Activated CD8-positive, alpha-beta T cell treated with anti-CD3 and anti-CD28 coated beads for 36 hours (primary cell): ENCODE measurements at places on chromosomes 12 and 14. TPM values are rescaled to one million over a fixed set of nuclear protein-coding genes. Genes with fewer than 3 reads are reported as not detected.

CKB gene
- 5.8 TPM for total RNA-seq

TMEM132D gene
- total RNA-seq = not detected

TCTN1 gene
- total RNA-seq = 8.6 TPM

PRB2 gene
- not detected for total RNA-seq

SMCO2 gene
- not detected for total RNA-seq

MDGA2 gene
- total RNA-seq = not detected

KLRK1 gene
- 111 TPM for total RNA-seq

TMTC3 gene
- 5.0 TPM for total RNA-seq

RNASE4 gene
- 1.0 TPM for total RNA-seq

TEAD4 gene
- total RNA-seq = 4.6 TPM

LRP1-AS gene
- not detected for total RNA-seq

FMNL3 gene
- total RNA-seq = 22.8 TPM

ESRRB gene
- 0.18 TPM for total RNA-seq

KIF21A gene
- 18.0 TPM for total RNA-seq

PPM1H gene
- total RNA-seq = not detected

BEGAIN gene
- total RNA-seq = 6.0 TPM

SPTB gene
- 0.27 TPM for total RNA-seq

PLXNC1 gene
- 9.5 TPM for total RNA-seq

POTEM gene
- not detected for total RNA-seq

LRRC10 gene
- total RNA-seq = not detected

TGM1 gene
- total RNA-seq = 3.0 TPM

RHOJ gene
- total RNA-seq = not detected

MFAP5 gene
- total RNA-seq = not detected

LPCAT3 gene
- total RNA-seq = 17.3 TPM

WSCD2 gene
- total RNA-seq = not detected

SART3 gene
- total RNA-seq = 80.1 TPM

ERP27 gene
- total RNA-seq = 2.3 TPM

KRT72 gene
- total RNA-seq = 0.32 TPM

SERPINA9 gene
- total RNA-seq = not detected

HSPA2 gene
- 2.9 TPM for total RNA-seq

CLEC4C gene
- total RNA-seq = not detected

LRRK2 gene
- 0.76 TPM for total RNA-seq

RESF1 gene
- 70.8 TPM for total RNA-seq

IL26 gene
- not detected for total RNA-seq

LRTM2 gene
- not detected for total RNA-seq

STYK1 gene
- total RNA-seq = 0.70 TPM

TBC1D30 gene
- 0.40 TPM for total RNA-seq

TEX52 gene
- 0.36 TPM for total RNA-seq

ACRBP gene
- 2.0 TPM for total RNA-seq

SLCO1C1 gene
- total RNA-seq = not detected

HELB gene
- total RNA-seq = 16.1 TPM
